ENCODE measurements at places on chromosomes 13 and 19.

DNA sequence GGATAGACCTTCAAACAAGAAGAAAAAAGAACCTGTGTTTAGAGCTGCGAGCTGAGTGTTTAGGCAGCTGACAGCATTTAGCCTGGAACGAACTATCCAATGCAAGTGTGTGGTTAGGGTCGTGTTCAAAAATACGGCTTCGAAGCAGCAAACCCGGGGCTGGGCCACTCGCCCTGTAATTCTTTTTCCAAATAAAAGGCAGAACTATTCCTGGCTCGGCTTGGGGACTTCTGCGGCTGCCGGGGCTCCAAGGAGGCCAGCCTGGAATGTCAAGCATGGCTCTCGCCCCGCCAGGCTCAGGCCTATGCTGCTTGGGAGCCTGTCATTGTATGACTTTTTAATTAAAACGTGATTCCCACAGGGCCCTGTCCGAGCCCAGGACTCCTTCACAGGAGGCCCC, 51.7 kb upstream of the KLF2 start:
- no peak for DNase-seq

GRCh38 chr13:54347531-54347930, 1318.9 kb downstream of the OLFM4 start:
- DNase-seq: no peak

DNA sequence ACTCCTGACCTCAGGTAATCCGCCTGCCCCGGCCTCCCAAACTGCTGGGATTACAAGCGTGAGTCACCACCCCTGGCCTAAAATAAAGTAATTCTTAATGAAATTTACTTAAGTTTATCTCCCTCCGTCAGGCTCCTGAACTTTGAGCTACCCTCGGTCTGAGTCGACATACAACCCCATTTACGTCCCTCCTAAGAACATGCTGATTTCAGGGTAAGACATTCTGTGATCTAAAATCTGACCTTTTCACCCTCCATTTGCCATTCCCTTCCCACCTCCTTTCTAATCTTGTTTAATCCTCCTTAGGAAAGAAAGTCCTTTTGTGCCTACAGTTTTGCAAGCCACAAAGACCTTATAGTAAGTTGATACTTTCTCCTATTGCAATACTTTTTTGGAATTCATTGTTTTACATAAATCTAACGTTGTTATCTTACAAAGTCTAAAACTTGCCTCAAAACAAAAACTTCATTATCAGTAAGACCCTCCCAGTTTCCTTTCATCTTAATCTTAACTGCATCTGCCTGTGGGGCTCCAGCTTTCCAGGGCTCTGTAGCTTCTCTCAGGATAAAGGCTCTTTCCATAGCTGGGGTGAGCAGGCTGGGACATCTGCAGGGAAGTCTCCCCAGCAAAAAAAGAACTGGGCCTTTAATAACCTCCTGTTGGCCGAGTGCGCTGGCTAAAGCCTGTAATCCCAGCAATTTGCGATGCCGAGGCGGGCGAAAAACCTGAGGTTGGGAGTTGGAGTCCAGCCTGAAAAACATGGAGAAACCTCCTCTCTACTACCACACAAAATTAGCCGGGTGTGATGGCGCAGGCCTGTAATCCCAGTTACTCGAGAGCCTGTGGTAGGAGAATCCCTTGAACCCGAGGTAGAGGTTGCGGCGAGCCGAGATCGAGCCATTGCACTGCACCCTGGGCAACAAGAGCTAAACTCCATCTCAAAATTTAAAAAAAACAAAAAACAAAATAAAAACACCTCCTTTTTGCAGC, 143.1 kb downstream of the ZNF737 start:
- no peak for DNase-seq

GRCh38 chr13:98480915-98481877, 95.7 kb downstream of the STK24 start:
- no peak for DNase-seq

- DNase-seq: no peak
Observed at GRCh38 chr19:48516536-48516935, 4.9 kb upstream of the LMTK3 start.

DNA sequence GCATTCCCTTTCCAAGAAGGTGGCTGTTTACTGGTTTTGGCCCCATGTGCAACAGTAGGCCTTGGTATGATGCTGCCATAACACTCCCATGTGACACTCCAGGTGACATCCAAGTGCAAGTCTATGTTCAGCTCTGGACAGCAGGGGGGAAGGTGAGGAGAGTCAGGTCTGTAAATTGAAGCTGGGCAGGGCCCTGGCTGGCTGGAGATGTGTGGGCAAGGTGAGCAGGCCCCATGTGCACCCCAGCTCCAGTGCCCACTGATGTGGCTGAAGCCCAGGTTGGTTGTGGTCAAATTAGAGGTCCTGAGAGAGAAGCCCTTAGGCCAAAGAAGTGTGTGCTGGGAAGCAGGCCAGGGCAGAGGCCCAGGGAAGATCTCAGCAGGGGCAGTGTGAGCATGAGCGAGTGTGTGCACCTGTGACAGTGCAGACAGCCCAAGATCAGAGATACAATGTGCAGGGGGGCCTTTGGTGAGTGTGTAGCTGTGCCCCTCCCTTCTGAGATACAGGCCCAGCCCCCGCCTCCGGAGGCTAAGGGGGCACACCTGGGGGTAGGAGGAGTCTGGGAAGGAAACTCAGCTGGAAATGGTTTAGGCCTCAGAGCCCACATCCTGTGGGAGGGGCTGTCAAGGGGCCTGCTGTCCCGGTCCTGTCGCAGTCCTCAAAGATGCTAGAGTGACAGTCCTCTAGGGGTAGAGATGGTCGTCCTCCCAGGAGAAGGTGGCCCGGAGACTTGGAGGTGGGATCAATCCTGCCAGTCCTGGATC, 18.6 kb downstream of the DEDD2 start:
- DNase-seq: no peak

DNA sequence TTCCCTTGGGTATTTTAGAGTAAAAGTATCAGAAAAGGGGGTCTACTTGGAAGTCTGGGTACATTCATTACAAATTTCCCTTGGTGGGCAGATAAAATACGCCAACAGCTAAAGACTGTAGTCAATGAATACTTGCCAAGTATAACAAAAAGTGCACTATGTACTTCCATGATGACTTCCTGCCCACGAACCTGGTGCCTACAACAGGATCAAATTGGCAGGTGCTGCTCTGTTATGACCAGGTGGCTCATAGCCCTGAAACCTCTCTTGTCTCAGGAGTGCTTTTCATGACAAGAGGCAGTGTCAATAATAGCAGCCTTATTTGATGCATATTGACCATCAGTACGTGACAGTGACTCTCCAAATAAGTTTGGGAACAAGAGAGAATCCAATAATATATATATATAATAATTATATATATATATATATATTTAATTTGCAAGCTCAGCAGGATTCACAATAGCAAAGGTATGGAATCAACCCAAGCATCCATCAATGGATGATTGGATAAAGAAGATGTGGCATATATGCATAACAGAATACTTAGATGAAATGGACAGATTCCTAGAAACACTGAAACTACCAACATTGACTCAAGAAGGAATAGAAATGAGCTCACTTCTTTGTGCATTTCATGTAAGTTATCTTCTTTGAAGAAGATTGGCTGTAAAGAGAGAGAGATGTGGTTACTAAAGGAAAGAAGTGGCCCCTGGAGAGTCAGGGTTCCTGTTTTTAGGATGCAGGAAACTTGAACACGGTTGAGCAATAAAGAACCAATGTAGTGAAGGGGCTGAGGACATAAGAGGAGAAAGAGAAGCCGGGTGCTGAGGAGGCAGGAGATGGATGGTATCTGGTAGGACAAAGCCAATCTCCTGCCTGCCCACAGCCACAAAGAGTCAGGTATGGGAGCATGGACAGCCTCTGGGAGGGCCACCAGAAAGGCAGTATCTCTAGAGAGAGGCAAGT, 52.0 kb upstream of the GTF2F2 start:
- no peak for DNase-seq

- no peak for DNase-seq
Observed at GRCh38 chr13:106581225-106581624, 13.3 kb upstream of the ARGLU1 start.
